Activated CD4-positive, alpha-beta T cell treated with anti-CD3 and anti-CD28 coated beads, Interleukin-2, amount 50 U/mL, for 24 hours (primary cell): ENCODE measurements at places on chromosomes 5 and 9.

GRCh38 chr9:95316794-95317118 lies 753 bp downstream of the FANCC start:
- DNase-seq: no peak

- DNase-seq: no peak
Measured at GRCh38 chr5:169347786-169348185, 46.8 kb upstream of the SLIT3 start.

DNA sequence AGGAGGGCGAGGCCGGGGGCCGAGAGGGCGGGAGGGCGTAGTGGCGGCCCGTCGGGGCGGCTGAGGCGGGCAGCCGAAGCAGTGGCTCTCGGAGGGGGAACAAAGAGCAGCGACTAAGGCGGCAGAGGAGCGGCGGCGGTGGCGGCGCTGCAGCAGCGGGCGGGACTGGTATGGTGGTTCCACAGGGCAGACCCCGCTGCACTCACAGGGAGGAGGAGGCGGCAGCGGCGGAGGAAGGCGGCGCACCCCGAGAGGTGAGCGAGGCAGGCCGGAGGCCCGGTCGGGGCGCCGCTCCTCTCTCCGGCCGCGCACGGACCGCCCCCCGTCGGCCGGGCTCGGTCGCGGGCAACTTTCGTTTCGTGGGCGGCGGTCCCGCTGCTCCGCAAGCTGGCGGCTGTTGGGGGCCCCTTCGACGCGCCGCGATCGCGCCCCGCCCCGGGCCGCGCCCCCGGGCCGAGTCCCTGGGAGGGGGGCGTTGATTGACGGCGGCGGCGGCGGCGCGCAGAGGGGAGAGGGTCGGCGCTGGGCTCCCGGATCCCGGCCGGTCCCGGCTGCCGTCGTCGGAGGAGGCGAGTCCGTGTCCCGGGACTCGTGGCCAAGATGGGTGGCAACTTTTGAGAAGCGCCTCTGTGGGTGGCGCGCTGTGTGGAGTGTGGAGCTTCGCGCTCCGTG lies 467 bp downstream of the CNOT6 start:
- DNase-seq: peak; percentile 7

GRCh38 chr9:5186416-5187169 lies 1.2 kb upstream of the INSL6 start:
- peak; percentile 13 for DNase-seq

GRCh38 chr9:114312513-114312875 lies 10.4 kb upstream of the ORM1 start:
- no peak for DNase-seq

DNA sequence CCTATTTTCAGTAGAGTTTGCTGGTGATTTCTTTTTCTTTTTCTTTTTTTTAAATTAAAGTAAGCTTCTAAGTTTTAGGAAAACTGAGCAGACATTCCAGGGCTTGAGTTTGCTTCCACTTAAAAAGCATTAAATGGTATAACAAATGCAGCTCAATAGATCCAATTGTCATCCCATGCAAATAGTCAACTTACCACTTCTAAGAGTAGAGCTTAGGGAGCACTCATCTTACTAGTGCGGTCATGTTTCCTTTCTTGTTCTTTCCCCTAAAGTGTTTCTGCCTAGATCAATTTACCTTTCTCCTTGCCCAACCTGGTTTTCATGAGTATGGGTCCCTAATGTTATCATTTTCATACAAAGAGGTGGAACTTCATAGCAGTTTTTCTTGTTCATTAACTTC lies 13.0 kb upstream of the CEP120 start:
- DNase-seq: no peak
